Cardiac muscle cell (in vitro differentiated cells and primary cell): ENCODE measurements at places on chromosomes 4 and X.

DNA sequence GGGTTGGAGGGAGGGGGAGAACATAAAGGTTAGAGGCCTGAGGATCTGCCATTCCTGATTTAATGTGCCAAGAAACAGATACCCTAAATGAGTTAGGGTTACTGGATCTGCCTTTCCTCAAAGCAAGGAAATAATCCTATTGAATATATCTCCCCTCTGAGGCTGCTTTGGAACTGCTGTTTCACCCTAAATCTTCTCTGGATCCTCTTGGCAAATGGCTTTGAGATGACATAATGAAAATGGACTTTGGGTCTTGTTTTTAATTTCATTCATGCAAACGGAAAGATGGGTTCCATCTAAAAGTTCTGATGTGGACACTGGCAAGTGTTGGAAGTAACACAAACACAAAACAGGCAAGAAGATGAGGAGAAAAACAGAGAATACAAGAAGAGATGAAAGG is 23.0 kb upstream of the MAOA start:
- DNase-seq = no peak

GRCh38 chr4:177214935-177215334 is 94.7 kb upstream of the NEIL3 start:
- no peak for DNase-seq

DNA sequence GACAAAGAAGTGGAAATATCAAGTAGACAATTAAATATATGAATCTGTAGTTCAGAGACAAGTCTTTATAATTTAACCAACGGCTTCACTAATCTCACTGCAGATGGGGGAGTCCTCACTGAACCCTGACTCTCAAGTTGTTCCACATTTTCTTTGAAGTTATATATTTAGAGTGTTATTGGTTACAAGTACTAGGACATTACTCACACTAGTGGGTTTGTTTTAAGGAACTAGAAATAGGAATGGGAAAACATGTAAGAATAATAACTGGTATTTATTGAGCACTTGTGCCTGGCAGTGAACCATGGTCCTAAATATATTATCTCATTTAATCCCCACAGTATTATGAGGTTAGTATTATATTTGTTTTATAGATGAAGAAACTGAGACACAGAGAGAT is 22.0 kb downstream of the MND1 start:
- DNase-seq = no peak

- no peak for DNase-seq
These were observed 18.0 kb downstream of the TRAPPC2 start for GRCh38 chrX:13716455-13716854.

DNA sequence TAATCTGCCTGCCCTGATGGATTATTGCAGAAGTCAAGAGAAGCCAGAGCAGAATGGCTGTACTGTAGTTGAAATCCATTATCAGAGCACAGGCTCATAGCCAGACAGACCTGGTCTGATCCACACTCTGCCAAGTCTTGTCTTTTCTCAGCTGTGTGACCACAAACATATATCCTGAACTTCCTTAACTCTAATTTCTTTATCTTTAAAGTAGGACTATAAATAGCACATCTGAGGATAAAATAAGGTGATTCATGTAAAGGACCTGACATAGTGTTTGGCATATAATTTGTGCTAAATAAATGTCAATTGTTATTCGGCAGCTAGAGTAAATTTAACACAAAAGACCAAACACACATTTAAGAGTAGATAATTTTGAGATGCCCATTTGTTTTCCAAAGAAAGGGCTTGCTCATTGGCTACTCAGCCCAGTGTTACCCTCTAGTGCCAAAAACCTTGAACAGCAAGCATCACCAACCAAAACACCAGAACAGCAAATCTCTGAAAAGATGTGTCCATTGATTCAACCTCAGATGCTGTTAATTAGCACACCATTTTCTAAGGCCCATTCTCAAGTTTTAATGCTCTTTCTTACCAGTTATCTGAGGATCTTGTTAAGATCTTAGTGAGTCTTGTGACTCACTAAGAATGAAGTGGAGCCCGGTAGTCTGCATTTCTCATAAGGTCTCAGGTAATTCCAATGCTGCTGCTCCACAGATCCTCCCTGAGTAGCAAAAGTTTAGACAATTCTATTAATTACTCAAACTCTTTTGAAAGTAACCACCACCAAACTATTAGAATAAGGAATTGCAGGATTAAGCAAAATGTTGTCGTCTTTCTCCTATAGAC is 108.8 kb downstream of the HHIP start:
- DNase-seq = peak; percentile 71

- DNase-seq = no peak
These were observed 1160.6 kb upstream of the AGA start for GRCh38 chr4:178602833-178603232.

DNA sequence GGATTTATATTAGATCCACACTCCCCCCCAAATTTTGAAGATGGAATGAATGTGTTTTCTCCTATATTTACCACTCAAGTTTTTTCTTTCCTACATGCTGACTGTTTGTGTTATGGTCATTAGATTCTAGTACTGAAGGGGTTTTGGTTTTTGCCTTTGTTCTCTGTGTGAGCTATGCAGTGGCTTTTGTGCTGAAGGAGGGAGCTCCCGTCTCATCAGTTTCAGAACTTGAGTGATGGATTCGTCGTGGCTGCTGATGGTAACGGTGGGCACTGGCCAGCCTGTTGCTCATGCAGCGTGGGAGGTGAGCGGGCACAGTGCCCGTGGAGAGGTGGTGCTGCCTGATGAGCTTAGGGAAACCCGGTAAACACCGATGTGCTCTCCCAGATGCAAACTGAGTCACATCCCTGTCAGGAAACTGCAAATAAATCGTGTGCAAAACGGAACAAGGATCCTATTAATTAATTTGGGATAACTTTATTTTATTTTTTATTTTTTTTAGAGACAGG is 101.5 kb downstream of the SORBS2 start:
- DNase-seq = no peak

DNA sequence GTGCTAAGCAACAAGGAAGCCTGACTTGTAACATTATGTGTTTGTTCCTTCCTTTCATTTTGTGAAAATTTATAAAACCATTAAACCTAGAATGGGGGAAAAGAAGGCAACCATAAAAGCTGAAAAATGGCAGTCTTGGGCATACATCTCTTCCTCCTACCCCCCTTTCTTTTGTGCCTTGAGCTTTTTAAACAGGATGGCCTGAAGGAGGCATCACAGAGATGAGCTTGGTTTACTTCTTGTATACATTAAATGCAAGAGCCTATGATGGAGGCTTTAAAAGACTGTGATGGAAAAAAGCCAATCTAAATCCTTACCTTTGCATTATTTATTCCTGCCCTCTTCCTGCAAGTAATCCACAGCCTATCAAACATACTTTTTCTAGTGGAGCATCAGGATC is 36.2 kb upstream of the ADH7 start:
- no peak for DNase-seq

GRCh38 chrX:135697601-135698000 is 15.8 kb upstream of the CT45A1 start:
- DNase-seq = no peak

- DNase-seq = no peak
These were observed 52.4 kb upstream of the FHL1 start for GRCh38 chrX:136094962-136095361.

GRCh38 chr4:86961605-86962295 is 26.9 kb downstream of the AFF1 start:
- DNase-seq = peak; percentile 37

GRCh38 chr4:84451546-84451945 is 47.5 kb downstream of the NKX6-1 start:
- DNase-seq = no peak
